Cortex of kidney (tissue), 1 donor: ENCODE measurements at places on chromosomes 7 and 10.

- DNase-seq = no peak
Measured at GRCh38 chr10:121032460-121032859, 181.3 kb downstream of the WDR11 start.

DNA sequence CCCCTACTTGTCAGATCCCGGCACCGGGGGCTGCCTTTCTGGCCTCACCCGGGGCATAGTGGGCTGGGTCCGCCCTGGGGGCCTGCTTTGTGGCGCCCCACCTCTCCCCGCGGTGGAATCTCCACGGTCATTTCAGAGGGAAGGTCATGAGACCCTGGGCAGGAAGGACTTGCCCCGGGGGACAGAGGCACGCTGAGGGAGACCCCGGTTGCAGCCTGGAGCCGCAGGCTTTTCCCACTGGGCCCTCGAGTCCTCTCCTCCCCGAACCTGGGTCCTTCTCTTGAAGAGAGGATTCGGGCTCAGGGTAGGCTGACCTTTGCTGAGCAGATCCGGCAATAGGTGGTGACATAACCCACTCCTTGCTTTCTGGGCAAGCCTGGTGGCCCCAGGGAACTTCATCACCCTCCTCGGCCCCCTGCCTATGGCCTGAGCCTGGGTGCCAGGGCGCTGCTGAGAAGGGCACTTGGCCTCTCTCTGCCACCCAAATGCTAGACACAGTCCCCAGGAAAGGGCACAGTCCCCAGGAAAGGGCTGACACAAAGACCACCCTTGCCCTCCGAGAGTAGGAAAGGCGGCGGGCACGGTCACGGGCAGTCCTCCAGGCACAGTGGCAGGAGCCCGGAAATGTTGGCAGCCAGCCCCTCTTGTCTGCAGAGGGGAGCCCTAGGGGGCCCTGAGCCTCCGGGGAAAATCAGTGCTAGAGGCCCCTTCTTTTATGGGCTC lies 36.2 kb downstream of the FKBP6 start:
- no peak for DNase-seq

GRCh38 chr10:7826971-7827370 lies 8.7 kb downstream of the TAF3 start:
- DNase-seq = no peak

GRCh38 chr10:5088703-5089261 lies 5.4 kb upstream of the AKR1C3 start:
- no peak for DNase-seq

DNA sequence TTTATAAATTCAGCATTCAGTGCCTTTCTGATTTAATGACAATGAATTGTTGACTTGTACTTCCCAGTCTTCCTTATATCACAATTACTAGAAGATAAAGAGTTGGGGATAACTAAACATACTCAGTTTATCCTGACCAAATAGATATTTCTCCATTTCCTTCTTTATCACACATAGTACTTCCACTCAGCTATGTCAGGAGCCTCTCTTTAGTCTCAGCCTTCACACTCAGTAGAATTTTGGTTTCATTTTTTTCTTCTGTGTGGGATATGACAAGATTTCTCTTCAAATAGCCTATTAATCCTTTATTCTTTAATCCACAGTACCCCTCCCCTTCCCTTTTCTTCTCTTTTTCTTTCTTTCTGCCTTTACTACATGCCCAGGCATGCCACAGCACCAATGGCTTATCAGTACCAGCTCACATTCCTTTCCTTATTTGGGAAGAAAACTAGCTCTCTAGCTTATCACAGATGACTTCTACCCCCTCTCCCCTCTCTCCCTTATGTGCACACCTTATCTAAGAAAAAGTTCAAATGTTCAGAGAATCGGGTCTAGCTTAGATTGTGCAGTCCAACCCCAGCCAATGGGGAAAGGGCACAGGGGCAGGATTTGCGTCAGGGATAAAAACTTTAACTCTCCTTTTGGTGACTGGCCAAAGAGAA lies 109.0 kb downstream of the PHF14 start:
- DNase-seq = no peak

GRCh38 chr10:106436123-106436715 lies 728.3 kb downstream of the SORCS1 start:
- DNase-seq = no peak

GRCh38 chr7:46745707-46746090 lies 824.6 kb upstream of the IGFBP3 start:
- no peak for DNase-seq

DNA sequence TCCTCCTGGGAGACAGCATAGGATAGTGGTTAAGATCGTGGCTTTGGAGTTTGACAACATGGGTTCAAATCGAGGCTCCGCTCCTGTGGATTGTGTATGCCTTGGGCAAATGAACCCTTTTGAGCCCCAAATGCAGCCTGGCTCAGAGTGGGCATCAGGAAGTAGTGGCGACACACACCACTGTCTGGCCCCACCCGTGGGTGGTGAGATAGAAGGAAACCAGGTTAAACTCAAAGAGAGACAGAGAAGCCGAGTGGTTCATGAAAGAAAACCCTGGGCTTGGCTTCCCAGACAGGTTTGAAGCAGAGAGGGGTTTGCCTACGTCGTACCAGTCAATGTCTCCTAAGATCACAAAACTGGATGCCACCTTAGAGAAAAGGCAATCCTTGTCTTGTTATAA lies 57.7 kb downstream of the PRTFDC1 start:
- DNase-seq = no peak

DNA sequence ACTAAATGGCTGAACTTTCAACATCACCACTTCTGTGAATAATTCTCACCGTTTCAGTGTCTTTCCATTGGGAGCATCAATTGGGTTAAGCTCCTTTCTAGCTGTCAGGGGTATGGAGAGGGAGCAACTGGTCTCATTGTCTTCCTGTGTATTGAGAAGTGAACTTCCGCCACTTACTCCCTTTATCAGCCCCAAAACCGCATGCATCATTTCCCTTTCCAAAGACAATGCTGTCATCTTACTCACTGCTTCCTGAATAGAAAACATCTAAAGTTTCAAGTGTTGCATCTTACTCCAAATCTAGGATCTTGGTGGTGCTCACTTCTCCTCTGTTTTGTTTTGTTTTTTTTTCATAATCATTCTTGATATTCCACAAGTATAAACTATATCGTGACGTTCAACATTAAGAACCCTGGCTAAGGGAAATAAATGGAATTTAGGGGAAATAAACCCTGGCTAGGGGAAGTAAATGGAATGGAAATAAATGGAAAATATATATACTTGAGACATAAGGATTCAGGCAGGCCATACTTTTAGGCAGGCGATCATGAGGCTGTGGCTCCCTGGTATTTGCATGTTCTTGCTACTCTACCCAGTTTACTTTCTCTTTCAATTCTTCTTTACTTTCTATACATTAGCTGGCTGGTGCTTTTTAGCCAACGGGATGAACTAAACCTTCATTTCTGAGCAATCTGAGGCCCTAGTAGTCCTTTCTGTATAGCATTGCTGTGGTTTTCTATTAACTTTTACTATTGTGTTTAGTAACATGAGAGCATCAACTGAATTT lies 371.9 kb downstream of the BMPER start:
- DNase-seq = no peak

DNA sequence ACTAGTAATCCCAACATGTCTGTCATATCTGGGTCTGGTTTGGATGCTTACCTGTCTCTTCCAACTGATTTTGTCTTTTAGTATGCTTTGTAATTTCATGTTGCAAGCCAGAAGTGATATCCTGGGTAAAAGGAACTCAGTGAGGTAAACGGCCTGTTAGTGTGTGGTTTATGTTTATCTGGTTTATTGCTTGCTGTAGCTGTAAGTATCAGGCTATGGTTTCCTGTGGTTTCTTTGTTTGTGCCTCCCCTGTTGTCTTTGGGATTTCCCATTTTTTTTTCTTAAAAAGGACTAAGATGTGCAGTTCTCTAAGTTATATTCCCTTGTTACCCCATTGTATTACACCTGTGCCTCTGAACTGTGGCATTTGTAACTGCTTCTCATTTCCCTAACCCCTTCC lies 323.5 kb upstream of the POM121L12 start:
- DNase-seq = no peak

GRCh38 chr7:124155432-124156022 lies 122.7 kb upstream of the TMEM229A start:
- no peak for DNase-seq

- DNase-seq = no peak
Measured at GRCh38 chr10:61899663-61899996, 1.9 kb upstream of the ARID5B start.

DNA sequence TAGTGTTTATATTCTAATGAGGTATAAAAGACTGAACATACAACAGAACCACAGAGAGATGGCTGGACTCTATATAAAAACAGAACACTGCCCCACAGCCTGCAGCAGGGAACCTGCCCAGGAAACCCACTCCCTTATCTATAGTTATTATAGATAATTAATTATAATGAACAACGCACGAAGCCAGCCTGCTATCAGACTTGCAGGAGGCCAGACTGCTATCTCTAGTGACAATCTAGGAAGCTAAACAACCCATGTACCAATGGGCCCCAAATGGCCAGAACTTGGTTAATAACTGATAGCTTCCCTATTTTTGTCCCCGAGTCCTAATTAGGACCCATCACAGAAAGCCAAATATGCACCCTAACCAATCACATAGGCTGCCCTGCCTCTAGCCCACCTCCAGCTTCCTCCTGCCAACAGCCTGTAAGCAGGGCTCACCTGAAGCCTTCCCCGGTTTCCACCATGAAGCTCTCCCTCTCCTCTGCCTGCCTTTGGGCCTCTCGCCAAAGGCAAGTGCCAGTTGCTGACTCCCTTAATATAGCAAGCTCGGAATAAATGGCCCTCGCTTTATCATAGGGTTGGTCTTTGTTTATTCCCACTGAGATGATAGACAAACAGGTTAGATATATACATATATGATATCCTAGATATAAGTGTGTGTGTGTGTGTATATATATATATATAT lies 74.5 kb downstream of the SYPL1 start:
- DNase-seq = no peak

GRCh38 chr7:44109991-44110390 lies 5.8 kb downstream of the AEBP1 start:
- DNase-seq = no peak

DNA sequence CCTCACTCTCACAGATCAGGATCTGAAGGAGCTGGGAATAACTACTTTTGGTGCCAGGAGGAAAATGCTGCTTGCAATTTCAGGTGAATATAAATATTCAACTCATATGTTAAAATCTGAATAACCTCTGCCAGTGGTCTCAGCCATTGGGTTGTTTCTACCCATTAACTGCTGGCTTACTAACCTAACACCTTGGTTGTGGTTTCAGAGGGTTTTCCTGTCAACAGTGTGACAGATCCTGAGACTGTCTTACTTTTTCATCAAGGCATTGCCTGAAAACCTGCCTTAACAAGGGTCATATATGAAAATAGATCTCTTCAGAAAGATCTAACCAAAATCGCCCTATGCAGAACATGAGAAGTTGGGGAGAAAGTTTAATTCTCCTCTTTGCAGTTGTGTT lies 307.7 kb downstream of the BICC1 start:
- DNase-seq = no peak

DNA sequence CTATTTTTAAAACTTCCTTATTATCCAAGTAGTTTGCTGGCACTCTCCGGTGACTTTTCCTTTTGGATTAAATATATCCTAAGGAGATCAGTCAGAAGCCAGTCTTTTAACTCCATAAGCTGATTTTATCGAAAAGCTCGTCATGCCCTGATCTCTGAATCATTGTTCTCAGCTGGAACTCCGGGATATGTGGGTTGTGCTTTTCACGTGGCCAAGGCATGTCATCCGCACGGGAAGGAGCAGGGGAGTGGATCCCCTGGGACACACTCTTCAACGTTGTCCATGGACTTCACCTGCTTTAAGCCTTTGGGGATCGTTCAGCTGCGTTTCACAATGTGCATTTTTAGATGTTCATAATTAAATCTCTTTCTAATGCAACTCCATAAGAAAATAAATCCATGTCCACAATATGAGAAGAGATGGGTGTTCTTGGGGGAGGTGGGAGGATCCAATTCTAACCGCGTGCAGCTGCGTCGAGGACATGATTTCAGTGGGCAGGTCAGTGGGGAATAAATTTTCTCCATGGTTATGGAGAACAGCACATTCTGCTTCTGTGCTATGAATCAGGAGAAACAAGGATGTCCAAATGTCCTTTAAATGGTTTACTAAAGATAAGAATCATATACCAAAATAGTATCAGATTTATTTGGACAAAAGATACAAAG lies 229.5 kb upstream of the ADARB2 start:
- DNase-seq = no peak

DNA sequence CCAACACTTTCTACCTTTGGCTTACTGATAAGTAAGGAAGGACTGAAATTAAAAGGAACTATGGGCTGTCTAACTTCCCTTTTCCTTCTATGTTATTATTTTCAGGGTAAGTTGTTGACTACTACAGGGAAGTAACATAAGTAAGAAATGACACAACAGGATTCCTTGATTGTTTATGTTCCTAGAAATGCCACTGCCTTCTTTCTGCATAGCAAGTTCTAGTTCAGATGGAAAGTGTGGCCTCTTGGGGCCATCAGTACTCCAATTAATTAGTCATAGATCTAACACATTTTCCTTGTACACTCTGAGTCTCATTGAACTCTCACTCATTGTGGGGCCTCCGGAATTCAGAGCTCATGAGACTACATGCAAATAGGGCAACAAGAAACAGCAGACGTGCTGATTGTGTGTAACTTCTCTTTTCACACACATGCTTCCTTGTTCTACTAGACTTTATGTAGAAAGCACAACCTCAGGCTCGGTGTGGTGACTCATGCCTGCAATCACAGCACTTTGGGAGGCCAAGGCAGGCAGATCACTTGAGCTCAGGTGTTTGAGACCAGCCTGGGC lies 35.3 kb upstream of the HIBADH start:
- no peak for DNase-seq

GRCh38 chr7:67018940-67019339 lies 22.3 kb downstream of the TYW1 start:
- no peak for DNase-seq

GRCh38 chr10:93086289-93086688 lies 12.6 kb downstream of the CYP26A1 start:
- no peak for DNase-seq

DNA sequence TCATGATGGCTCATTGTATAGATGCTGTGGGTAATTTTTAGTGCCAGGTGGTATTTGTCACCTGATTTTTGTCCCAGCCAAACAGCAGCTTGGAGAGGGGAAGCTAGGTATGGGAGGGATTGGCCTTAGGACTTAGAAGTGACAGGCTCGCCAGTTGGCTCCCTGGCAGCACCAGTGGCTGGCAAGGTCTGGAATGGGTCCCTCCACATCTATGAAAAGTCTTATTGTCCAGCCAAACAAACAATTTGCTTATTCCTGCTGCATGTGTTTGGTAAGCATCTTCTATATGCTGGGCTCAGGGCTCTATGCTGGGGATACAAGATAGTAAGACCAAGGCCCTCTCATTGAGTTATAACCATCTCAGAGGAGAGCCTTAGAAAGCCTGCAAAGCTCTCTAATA lies 42.5 kb downstream of the SORCS3 start:
- no peak for DNase-seq
